ENCODE measurements at places on chromosomes 7 and 10. TPM values are rescaled to one million over a fixed set of nuclear protein-coding genes. Genes with fewer than 3 reads are reported as not detected.

Gene GOLGA7B
- total RNA-seq: 0.09 TPM

Gene PLEKHS1
- not detected for total RNA-seq

Gene CYP2W1
- total RNA-seq: not detected

Gene ZNF777
- 5.5 TPM for total RNA-seq

Gene AKR1D1
- total RNA-seq: not detected

Gene IKZF1
- total RNA-seq: 0.73 TPM

Gene FOXP2
- 10.5 TPM for total RNA-seq

Gene OR13A1
- total RNA-seq: 0.15 TPM

Gene ZNF467
- 3.7 TPM for total RNA-seq
